ENCODE measurements at places on chromosomes 12 and 14.

DNA sequence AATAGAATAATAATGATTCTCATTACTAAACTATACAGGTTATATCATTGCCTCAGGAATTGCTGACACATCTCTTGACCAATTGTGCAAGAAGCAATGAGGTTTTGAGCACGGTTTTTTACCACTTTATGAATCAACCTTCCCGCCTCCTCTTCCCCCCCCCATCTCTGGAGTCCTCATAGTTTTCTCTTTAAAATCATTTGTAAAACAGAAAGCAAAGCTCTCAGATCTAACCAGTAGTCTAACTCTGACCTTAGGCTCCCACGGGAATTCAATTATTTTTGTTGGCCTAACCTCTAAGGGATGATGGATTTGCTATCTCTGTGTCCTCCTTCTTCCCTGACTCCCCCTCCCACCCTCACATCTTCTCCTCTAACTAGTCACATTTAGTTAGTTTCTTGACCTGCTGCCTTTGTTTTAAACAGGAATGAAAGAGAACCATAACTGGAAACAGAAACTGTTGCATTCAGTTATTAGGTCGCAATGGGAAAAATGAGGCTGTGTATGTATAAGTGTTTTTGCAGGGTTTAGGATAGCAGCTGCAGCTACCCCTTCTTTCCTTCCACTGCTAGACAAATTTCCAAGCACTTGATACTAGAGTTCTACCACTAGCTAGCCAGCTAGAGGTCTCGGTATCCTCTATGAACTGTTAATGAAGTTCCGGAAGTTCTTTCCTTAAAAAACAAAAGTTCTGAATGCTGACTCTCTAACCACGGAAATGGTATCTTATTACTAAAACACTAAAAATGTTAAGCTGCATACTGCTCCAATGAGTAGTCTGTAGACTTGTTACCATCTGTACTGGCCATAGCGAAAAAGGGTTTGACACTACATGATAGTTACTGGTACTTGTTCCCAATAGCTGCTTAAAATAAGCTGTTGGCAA is 65.4 kb downstream of the TAOK3 start:
- DNase-seq: peak; percentile 84

DNA sequence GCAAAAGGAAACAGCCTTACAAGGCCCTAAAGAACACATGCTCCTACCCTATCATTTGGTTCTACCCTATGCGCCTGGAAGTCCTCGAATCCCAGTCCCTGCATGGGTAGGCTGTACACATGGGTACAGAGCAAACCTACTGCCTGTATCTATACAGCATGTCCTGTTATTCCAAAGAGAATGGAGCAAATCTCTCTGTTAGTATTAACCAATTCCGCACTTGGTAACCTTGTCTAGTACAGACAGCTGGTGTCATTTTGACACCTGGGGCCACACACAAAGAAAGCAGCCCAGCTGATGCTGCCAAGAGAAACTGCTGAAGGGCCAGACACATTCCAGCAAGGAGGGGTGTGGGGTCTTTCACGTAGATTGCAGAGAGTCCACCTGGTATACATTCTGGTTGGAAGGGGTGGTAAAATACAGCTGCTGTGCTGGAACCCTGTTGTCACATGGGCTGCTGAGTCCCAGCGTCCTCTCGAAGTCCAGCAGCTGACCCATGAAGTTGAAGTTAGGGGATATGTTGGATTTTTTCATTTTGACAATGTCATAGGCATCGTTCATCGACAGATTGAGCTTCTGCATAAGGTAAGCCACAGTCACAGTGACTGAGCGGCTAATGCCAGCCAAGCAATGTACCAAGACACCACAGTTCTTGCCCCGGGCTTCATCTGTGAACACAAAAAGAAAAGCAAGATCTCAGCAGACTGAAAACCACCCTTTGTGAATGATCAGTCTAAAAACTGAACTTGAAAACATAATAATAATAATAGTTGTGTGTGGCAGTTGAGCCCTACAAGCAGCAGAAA is 3.2 kb downstream of the DUSP6 start:
- DNase-seq: no peak

DNA sequence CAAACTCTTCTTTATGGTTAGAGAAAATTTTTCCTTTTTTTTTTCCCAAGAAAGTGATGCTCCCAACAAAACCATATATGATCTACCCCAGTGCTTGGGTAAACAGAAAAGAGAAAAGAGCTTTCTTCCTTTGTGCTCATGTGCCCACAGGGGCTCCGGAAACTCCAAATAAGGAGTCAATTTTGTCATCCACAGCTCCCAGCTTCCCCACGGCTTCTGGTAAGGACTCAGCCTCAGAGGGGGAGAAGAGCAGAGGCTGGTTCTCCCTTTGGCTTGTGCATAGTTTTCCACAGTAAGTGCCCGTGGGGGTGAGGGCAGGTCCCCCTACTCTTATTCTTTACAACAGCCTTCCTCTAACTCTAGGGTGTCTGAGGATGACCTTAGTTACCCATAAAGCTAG is 13.3 kb upstream of the RGS6 start:
- no peak for DNase-seq

DNA sequence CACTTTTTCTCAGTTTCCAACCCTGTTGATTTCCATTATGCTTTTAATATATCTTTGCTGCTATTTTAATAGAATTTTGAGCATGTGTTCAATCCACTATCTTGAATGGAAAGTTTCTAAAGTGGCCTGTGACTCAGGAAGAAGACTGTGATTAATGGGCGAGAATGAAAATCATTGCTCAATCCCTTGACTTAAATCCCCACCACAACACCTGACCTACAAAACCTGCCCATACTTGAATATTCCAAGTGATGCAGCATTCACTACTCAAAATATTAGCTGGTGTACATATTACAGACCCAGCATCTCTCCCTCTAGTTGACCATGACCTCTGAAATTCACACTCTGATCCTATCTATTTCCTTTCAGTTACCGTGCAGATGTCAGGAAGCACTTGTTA is 1.3 kb upstream of the OAS3 start:
- no peak for DNase-seq

GRCh38 chr14:68626386-68626785 is 166.5 kb downstream of the ZFP36L1 start:
- no peak for DNase-seq

GRCh38 chr12:38880288-38880687 is 25.1 kb downstream of the CPNE8 start:
- DNase-seq: no peak

- DNase-seq: no peak
These were observed 14.1 kb upstream of the TMEM119 start for GRCh38 chr12:108611884-108612415.

GRCh38 chr12:562634-563033 is 100.6 kb downstream of the NINJ2 start:
- DNase-seq: no peak

DNA sequence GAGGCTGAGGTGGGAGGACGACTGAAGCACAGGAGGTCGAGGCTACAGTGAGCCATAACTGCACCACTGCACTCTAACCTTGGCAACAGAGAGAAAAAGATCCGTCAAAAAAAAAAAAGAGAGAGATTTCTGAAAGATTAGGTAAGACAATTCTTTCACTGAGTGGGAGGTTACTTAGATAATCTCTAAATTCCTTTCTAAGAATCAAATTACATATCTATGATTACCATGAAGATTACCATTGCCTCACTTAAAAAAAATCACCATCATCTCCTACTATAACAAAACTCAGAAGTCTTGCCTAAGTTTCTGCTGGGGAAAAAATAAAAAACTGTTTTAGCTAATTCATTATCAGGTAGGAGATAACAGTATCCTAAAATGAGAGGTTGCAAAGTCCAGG is 366.7 kb downstream of the DUSP6 start:
- DNase-seq: no peak

GRCh38 chr12:124869059-124869665 is 5.5 kb upstream of the SCARB1 start:
- no peak for DNase-seq

- peak; percentile 49 for DNase-seq
These were observed 52.2 kb upstream of the CD163 start for GRCh38 chr12:7555752-7556151.

Measured in HS-27A (cell line).